Skin of body (tissue), 3 donors: ENCODE measurements at places on chromosomes 12 and 14. TPM values are rescaled to one million over a fixed set of nuclear protein-coding genes. Genes with fewer than 3 reads are reported as not detected.

Gene STON2
- 28.7 TPM for total RNA-seq

Gene IFNG-AS1
- total RNA-seq, result 0.49 TPM

Gene KLHL28
- 26.2 TPM for total RNA-seq

Gene FGD6
- 14.1 TPM for total RNA-seq

Gene CMKLR1
- total RNA-seq, result 10.0 TPM

Gene SAMD15
- total RNA-seq, result 0.79 TPM

Gene RD3L
- not detected for total RNA-seq

Gene NXPH4
- total RNA-seq, result 6.6 TPM

Gene OTUB2
- total RNA-seq, result 2.9 TPM

Gene KLRC4
- total RNA-seq, result 0.39 TPM

Gene SLCO1C1
- 2.1 TPM for total RNA-seq

Gene POP5
- 15.1 TPM for total RNA-seq

Gene PTPRO
- 2.6 TPM for total RNA-seq

Gene TAS2R20
- 10.4 TPM for total RNA-seq

Gene ZC2HC1C
- total RNA-seq, result 0.59 TPM

Gene RESF1
- total RNA-seq, result 37.6 TPM

Gene HOXC5
- 1.4 TPM for total RNA-seq

Gene TMEM121
- total RNA-seq, result 3.7 TPM

Gene DIO3
- 1.7 TPM for total RNA-seq

Gene CELA1
- not detected for total RNA-seq

Gene PGAM5
- total RNA-seq, result 16.3 TPM

Gene CLEC4D
- 0.99 TPM for total RNA-seq

Gene LALBA
- not detected for total RNA-seq

Gene NRL
- total RNA-seq, result 0.69 TPM

Gene DIO2
- total RNA-seq, result 8.6 TPM

Gene ACOT4
- total RNA-seq, result 1.2 TPM

Gene ACOT6
- not detected for total RNA-seq

Gene MBD6
- total RNA-seq, result 13.0 TPM

Gene TBC1D30
- 1.5 TPM for total RNA-seq

Gene RIN3
- total RNA-seq, result 8.2 TPM

Gene OAS2
- total RNA-seq, result 2.2 TPM

Gene KRT81
- total RNA-seq, result 27.8 TPM

Gene PMCH
- not detected for total RNA-seq

Gene BRI3BP
- 12.4 TPM for total RNA-seq

Gene HOXC4
- total RNA-seq, result 3.6 TPM

Gene DPY19L2
- total RNA-seq, result 24.9 TPM

Gene SERPINA9
- total RNA-seq, result 3.3 TPM

Gene AKAP3
- 0.49 TPM for total RNA-seq

Gene CHGA
- 0.69 TPM for total RNA-seq

Gene TMEM132D
- 0.20 TPM for total RNA-seq

Gene ABCD2
- total RNA-seq, result 2.2 TPM

Gene ZNF140
- 39.3 TPM for total RNA-seq

Gene SERPINA10
- total RNA-seq, result not detected

Gene CLMN
- 13.6 TPM for total RNA-seq

Gene MGP
- total RNA-seq, result 127 TPM

Gene MANSC4
- total RNA-seq, result not detected
